GM13976 (cell line): ENCODE measurements at places on chromosomes 12 and 14.

GRCh38 chr14:104362761-104363605, 216.6 kb upstream of the C14orf180 start:
- no peak for DNase-seq

GRCh38 chr14:25909045-25909747, 688.6 kb downstream of the NOVA1 start:
- no peak for DNase-seq

DNA sequence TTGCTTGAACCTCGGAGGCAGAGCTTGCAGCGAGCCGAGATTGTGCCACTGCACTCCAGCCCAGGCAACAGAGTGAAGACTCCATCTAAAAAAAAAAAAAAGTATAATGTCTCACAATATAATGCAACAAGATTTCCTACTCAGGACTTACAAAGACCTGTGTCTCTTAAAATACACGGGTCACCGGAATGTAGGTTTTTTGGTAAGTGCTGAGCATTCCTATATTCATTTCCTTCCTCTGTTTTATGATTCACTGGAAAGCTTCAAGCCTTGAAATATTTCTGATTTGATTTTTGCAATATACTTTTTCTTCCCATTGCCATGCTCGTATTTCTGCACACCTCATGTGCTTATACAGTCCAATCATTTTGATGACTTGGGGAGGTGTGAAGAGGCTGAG, 245.8 kb downstream of the FBXL14 start:
- no peak for DNase-seq

DNA sequence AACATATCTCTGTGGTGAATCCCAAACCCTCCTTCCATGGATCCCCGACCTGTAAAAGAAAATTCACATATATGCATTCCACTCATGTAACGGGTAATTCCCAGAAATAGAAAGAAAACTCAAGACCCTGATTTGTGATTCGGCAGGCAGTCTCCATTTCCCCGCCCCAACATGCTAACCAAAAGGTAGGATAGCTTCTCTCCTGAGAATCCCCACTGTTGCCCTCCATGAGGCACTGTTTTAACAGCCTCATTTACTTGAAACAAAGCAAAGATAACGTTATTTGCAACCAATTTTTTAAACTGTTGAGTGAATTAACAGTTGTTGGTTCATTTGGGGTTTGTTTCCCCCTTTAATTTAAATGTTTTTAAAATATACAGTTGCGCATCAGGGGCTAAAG, 774 bp upstream of the SLC2A13 start:
- DNase-seq: no peak

DNA sequence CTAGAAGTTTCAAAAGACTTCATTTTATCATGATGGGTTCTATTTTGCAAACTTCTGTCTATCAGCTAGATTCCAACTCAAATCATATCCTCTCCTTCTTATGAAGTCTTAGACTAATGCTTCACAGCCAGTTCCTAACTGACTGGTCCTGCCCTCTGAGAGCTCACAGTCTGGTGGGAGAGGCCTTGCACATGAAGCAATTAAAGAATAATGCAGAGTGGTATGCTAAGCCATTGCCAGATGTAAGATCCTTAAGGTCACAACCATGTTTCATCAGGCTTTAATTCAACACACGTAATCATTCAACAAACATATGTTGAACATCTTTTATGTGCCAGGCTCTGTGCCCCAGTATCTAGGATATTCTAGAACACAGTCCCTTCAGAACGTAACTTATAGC, 125.8 kb upstream of the TMPO start:
- no peak for DNase-seq

DNA sequence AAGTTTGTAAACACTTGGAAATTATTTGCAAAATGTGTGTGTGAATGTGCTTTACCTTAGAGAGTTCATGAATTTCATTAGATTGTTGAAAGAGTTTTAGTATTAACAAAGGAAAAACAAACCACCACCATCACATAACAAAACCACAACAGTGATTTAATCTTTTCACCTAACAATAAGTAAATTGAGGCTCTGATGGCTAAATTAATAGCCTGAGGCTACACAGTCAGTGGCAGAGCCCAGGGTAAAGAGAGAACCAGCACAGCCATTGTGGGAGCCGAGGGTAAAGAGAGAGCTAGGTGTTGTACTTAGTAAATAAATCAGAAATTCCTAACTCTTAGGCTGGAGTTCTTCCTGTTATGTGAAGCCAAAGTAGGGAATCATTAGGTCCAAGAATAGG, 51.2 kb upstream of the CAPRIN2 start:
- DNase-seq: no peak
